ENCODE measurements at places on chromosomes 7 and 10.
A peak's percentile ranks its signal among the peaks of the same experiment; 100 is the strongest.

GRCh38 chr10:69652857-69653199 is 22.8 kb downstream of the FAM241B start:
- DNase-seq: no peak

GRCh38 chr7:69445541-69445940 is 152.7 kb upstream of the AUTS2 start:
- DNase-seq: no peak

GRCh38 chr10:28954211-28954610 is 276.9 kb downstream of the BAMBI start:
- no peak for DNase-seq

- DNase-seq: no peak
These were observed 60.8 kb upstream of the FAM3C start for GRCh38 chr7:121456785-121457359.

GRCh38 chr7:40983111-40983510 is 719.8 kb downstream of the INHBA start:
- DNase-seq: no peak

DNA sequence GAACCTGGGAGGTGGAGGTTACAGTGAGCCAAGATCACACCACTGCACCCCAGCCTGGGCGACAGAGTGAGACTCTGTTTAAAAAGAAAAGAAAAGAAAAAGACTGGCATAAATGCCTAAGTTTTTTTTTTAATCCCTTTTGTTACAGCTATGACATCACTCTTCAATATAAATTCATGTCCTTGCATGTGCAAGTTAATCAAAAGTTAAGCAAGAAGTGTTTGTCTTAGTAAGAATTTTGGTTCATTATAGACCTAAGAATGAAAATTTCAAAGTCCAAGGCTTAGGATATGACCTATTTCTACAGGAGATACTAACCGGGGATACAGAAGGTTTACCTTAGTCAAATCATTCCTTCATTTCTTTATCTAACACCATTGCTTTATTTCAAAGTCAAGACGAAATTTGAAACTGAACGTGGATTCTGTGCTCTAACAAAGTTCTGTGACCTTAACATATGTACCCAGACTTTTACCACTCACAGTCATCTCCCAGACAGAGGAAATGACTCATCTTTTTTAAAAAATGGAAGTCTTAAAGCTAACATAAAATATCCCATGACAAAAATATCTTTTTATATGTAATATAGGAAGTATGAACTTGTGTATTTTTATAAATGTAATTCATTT is 29.3 kb upstream of the ITGB8 start:
- peak; percentile 59 for DNase-seq

GRCh38 chr7:38284553-38284952 is 11.1 kb upstream of the TARP start:
- no peak for DNase-seq

DNA sequence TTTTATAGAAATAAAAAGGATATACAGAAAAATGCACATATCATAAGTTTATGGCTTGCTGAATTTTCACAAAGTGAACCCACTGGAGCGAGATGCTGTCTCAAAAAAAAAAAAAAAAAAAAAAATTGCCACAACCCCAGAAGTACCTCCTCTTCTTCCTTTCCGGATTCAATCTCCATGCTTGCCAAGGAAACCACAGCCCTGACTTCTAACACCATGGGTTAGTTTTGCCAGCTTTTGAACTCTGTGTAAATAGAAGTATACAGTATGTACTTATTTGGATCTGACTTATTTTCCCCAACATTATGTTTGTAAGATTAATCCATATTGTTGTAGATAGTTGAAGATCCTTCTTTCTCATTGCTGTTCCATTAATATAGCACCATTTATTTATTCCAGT is 40.0 kb downstream of the FANK1 start:
- DNase-seq: no peak
